ENCODE measurements at places on chromosomes 2 and 18.

- DNase-seq: no peak
Measured at GRCh38 chr18:72848503-72849237, 19.1 kb downstream of the NETO1 start.

DNA sequence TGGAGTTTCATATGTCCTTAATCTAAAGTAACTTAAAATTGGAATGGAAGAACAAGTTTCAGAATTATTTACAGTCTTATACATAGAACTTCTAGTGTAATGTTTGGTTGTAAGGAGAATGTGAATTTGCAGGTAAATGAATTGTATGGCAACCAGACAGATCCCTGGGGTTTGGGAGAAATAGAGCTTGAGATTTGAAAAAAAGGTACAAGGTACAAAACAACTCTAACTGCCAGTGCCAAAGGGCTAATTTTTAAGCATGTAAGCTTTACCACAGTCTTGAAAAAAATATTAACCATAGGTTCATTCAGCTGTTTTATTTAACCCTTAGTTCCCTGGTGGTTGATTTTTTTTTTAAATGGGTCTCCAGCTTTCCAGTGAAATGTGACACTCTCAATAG is 103.3 kb downstream of the ICA1L start:
- DNase-seq: no peak

DNA sequence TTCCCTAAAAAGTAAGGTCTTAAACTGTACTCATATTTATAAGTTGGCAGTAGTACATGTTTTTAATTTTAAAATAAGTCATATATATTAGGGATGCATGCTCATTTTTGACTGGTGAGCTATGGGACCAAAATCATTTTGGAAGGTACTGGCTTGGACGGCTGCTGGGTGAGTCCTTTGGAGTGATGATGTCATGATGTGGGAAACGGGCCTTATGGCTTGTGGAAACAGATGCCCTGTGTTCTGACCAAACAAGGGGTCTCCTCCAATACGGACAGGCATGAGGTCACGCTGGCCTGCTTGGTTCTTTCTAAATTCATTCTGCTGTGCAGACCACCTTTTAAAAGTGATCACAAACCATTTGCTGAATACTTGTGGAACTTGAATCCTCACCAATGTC is 109.2 kb upstream of the MGAT5 start:
- no peak for DNase-seq

GRCh38 chr2:101832114-101832513 is 134.6 kb downstream of the MAP4K4 start:
- DNase-seq: no peak

DNA sequence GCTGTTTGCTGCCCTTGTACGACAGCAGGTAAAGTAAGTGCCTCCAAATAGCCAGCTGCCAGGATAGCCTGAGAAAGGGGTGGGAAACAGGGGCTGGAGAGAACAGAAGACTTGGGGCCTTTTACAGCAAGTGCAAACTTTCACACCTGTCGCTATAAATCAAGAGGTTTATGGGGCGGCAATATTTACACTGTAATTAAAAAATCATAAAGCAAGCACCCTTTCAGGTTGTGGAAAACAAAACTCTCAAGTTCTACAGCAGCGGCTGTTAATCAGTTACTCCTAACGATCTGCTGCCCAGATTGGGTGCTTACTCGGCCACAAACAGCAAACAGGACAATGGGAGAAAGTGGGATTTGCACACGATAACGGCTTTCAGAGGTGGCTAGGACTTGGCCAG is 359.5 kb upstream of the ETAA1 start:
- DNase-seq: no peak

GRCh38 chr18:5914016-5914415 is 18.7 kb upstream of the TMEM200C start:
- DNase-seq: no peak

DNA sequence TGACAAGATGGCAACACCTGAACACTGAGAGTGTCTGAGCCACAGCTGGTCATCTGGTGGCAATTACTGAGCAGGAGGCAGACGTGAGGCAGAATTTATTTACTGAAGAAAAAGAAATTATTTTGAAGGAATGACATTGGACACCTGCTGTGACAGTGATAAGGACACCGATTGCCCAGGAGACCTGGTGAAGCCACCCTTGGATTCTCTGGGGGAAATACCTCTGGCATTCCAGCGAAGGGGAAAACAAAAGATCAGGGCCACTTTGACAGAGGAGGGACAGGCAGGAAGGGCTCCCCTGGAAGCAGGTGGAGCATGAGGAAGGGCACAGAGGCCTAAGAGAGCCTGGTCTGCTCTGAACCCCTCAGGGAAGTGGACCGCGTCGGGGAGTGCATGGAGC is 85.4 kb upstream of the ALPP start:
- DNase-seq: no peak

- no peak for DNase-seq
Measured at GRCh38 chr2:181859803-181860202, 31.7 kb upstream of the ITPRID2 start.

GRCh38 chr2:196315388-196316049 is 144.1 kb upstream of the STK17B start:
- no peak for DNase-seq

GRCh38 chr2:200852605-200853004 is 11.9 kb downstream of the CLK1 start:
- DNase-seq: no peak

DNA sequence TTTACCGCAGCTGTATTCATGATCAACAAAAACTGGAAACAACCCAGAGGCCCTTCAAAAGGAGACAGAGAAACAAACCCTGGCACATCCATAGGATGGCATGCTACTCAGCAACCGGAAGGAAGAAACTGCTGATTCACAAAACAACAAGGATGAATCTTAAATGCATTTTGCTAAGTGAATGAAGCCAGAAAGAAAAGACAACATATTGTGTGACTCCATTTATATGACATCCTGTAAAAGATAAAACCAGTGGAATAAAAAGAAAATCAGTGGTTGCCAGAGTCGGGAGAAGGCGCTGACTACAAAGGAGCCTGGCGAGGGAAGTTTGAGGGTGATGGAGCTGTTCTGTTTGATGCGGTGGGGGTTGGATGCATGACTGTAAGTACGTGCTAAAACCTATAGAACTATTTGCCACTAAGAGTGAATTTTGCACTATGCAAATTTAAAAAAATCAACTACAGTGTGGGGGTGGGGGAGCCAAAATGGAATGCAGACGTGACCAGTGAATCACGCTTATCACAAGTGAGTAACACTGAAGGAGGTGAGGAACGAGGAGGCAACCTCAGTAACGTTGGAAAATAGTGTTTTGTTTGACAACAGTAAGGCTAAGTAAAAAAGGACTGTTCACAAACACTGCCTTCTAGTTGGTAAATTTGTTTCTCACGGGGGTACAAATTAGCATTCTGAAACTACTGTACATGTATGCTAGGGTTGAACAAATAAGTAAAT is 108.9 kb downstream of the INHBB start:
- DNase-seq: no peak

DNA sequence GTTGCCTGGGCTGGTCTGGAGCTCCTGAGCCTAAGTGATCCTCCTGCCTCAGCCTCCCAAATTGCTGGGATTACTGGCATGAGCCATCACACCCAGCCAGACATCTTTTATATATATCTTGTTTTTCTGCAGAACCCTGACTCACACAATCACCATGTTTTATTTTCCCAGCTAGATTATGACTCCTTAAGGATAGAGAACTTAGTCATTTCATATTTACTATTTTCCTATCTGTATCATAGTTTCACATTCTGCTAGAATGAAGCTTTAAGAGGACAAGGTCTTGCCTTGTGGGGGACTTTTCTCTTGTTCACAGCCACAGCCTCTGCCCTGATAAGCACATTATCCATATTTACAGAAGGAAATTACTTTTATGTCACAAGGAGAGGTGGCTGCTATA is 73.9 kb downstream of the LBH start:
- no peak for DNase-seq

GRCh38 chr18:47075098-47075883 is 39.9 kb upstream of the ELOA2 start:
- DNase-seq: no peak

- no peak for DNase-seq
Measured at GRCh38 chr2:165499131-165499530, 29.6 kb downstream of the CSRNP3 start.

DNA sequence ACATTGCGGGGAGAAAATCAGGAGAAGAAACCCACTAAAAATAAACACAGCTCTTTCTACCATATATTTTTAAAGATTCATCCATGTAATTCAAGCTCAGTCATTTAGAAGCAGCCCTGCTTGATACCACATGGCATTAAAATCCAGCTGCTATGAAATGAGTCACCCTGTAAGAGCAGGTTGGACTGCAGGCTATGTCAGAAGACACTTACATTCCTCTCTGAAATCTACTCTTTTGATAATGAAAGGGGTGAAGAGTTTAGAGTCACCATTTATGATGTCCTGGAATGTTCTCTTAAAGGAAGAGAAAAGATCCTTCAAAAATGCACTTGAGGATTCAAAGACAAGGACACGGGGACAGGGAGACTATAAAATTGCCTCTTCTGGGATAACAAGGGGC is 100.6 kb upstream of the APCDD1 start:
- no peak for DNase-seq

DNA sequence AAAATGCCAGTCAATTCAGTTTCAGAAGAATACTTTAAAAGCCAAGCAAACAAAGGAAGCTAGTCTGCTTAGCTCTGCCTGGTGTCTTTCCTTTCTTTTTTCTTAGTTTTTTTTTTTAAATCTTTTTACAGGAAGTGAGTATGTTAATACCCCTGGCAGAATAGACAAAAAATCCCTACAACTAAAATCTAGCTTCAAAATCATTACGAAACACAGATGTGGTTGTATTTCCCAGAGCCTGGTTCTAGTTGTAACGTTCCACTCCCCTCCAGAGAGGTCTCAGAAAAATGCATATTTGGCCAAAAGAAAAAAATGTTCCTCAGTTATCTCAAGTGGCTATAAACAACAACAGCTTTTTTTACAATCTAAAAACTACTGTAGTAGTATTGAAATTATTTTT is 202.1 kb upstream of the RND3 start:
- no peak for DNase-seq

DNA sequence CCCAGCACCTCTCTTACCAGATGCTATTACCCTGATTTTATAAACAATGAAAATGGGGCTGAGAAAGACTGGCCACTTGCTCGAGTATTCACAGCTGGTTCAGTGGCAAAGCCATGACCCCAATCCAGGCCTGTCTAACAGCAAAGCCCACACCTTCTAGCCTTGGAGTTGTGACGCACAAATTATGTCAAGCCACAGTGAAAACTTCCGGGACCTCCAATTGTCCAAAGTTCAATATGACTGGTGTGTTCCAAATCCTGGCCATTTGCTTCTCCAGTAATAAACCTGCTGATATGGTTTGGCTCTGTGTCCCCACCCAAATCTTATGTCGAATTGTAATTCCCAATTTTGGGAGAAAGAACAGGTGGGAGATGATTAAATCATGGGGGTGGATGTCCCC is 64.7 kb upstream of the RIOK3 start:
- DNase-seq: no peak

Data from CD4-positive, alpha-beta T cell treated with Interleukin-12 subunit alpha and Interleukin-12 subunit beta, for 1 hour (primary cell).